ENCODE measurements at places on chromosomes 4 and X. TPM values are rescaled to one million over a fixed set of nuclear protein-coding genes. Genes with fewer than 3 reads are reported as not detected.

Gene SPCS3
- 83.9 TPM for total RNA-seq

Gene SOWAHD
- total RNA-seq = 0.13 TPM

Gene NXF3
- total RNA-seq = not detected

Gene SYN1
- 0.40 TPM for total RNA-seq

Gene FRAS1
- 0.37 TPM for total RNA-seq

Gene GDPD2
- not detected for total RNA-seq

Gene RENBP
- total RNA-seq = 18.8 TPM

Gene SLIT2
- total RNA-seq = 17.0 TPM

Gene FHDC1
- total RNA-seq = under 0.01 TPM

Gene CDS1
- 0.25 TPM for total RNA-seq

Gene DKK2
- total RNA-seq = 0.66 TPM
